ENCODE measurements at places on chromosomes 5 and 9. TPM values are rescaled to one million over a fixed set of nuclear protein-coding genes. Genes with fewer than 3 reads are reported as not detected.

The CDKN2B gene
- 1.4 TPM for total RNA-seq

The ADAMTSL2 gene
- total RNA-seq: under 0.01 TPM

The PCDH1 gene
- total RNA-seq: 6.2 TPM

The ARID3C gene
- under 0.01 TPM for total RNA-seq

The NPR3 gene
- 0.22 TPM for total RNA-seq

The SRA1 gene
- total RNA-seq: 16.3 TPM

The TLX3 gene
- not detected for total RNA-seq

The KIF4B gene
- total RNA-seq: 0.40 TPM

The CEL gene
- total RNA-seq: under 0.01 TPM

The CCNJL gene
- 6.3 TPM for total RNA-seq

The HRCT1 gene
- total RNA-seq: 1.8 TPM

The LRRTM2 gene
- total RNA-seq: 0.40 TPM

The CHSY3 gene
- total RNA-seq: 3.4 TPM

The TEX48 gene
- total RNA-seq: not detected

The JAK2 gene
- 3.7 TPM for total RNA-seq

The ANXA6 gene
- total RNA-seq: 60.1 TPM

The ZNF367 gene
- total RNA-seq: 3.5 TPM

The AGPAT2 gene
- 41.0 TPM for total RNA-seq

The CENPH gene
- total RNA-seq: 0.99 TPM

The TMEM252 gene
- total RNA-seq: not detected

The NR4A3 gene
- under 0.01 TPM for total RNA-seq

The ARSI gene
- 0.22 TPM for total RNA-seq

The LTC4S gene
- total RNA-seq: 0.79 TPM

The ISOC1 gene
- total RNA-seq: 8.1 TPM

The PGM5 gene
- 27.5 TPM for total RNA-seq

The PLEKHG4B gene
- total RNA-seq: under 0.01 TPM

The C9orf78 gene
- 36.5 TPM for total RNA-seq

The DDX4 gene
- total RNA-seq: not detected

The LHX6 gene
- 0.40 TPM for total RNA-seq

The CWC27 gene
- 7.4 TPM for total RNA-seq

The SLC36A3 gene
- not detected for total RNA-seq

The TBC1D13 gene
- 13.1 TPM for total RNA-seq

The AFAP1L1 gene
- 219 TPM for total RNA-seq

The ZNF883 gene
- 0.22 TPM for total RNA-seq

The NXNL2 gene
- total RNA-seq: 0.79 TPM

The RORB gene
- total RNA-seq: not detected

The TMEM8B gene
- 0.22 TPM for total RNA-seq

The SMIM3 gene
- 3.3 TPM for total RNA-seq

The APBA1 gene
- 6.2 TPM for total RNA-seq

The C9 gene
- total RNA-seq: under 0.01 TPM

All from lung microvascular endothelial cell (primary cell).